GM04503 (cell line): ENCODE measurements at places on chromosomes 5 and 9.
A peak's percentile ranks its signal among the peaks of the same experiment; 100 is the strongest.

DNA sequence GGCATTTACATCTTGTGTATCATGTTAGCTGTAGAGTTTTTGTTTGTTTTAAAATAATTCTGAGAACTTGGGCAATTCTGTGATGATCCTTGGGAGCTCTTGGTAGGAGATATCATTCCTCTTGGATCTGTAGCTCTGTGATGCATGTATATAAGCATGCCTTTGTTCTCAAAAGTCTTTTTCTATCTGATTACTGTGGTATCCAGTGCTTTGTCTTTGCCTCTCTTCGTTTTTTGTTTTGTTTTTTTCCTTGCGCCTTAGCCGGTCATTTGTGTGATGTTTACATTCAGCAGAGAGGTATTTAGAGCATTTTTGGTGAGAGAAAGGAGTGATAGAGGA lies 110.0 kb downstream of the PAM start:
- DNase-seq = no peak

GRCh38 chr9:120475341-120475740 lies 104.6 kb downstream of the CDK5RAP2 start:
- peak; percentile 44 for DNase-seq

- DNase-seq = no peak
These were observed 236.6 kb downstream of the DEPDC1B start for GRCh38 chr5:60463179-60463868.

GRCh38 chr9:16974436-16974835 lies 104.0 kb upstream of the BNC2 start:
- DNase-seq = no peak

DNA sequence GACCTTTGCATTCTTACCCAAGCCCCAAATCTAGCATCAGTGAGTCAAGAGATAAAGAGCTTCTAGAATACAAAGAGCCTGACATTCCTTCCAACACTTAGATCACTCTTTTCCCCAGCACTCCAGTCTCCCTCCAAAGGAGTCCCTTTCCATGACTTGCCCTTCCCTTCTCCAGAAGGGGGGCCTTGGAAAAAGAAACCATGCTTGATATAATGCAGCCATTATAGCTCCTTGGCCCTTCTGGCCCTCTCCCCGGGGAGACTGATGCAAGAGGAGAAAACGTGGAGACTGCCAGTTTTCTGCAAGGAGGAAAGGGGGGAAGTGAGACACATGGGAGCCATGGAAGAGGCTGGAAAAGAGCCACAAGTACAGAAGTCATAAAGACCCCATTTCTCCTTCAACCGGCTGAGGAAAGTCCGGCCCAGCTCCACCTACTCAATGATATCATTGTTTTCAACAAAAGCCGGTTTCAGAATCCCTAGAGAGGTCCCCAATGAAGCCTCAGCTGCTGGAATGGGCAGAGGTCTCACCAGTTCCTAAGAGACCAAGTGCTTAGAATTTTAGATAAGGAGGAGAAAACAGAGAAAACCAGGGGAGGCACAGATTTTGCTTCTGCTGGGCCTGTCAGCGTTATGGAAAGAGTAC lies 29.0 kb downstream of the ADAM19 start:
- no peak for DNase-seq

GRCh38 chr9:3742586-3742985 lies 216.8 kb upstream of the RFX3 start:
- DNase-seq = no peak

DNA sequence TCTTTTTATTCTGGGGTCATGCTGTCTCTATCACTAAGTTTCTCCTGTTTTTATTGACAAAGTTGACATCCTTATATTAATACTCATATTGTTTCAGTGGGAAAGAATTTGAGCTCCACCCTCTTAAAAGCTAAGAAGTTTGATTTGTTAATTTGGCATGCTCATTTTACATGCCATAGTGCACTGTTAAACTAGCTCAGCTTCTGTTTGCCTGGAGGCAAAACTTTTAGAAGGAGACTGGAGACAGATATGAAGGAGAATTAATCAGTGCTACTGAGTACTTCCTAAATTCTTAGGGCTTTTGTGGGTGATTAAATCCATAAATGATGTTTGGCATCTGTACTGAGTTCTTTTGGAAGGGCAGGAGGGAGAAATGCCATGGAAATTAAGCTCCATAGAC lies 138.9 kb downstream of the NTRK2 start:
- DNase-seq = no peak

- no peak for DNase-seq
These were observed 761 bp upstream of the DNAJC25 start for GRCh38 chr9:111630182-111630963.

- DNase-seq = peak; percentile 13
These were observed 439.1 kb upstream of the KIF2A start for GRCh38 chr5:61866930-61867329.
